ENCODE measurements at places on chromosomes 5 and 9.

DNA sequence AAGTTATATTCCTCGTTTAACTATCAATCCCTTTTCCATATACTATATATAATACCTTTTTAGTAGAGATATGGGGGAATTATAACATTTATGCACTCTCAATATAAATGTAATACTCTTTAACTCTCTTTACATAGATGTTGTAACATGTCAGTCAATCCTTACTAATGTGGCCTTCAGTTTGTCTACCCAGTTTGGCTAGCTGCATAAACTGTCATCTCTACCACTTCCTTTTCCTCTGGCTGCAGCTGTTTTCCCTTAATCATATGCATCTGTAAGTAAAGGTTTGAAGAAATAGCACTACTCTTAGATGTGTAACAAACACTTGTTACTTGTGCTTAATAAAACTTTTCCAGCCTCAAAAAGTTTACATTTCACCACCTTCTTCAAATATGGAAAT lies 13.4 kb downstream of the ABHD17B start:
- no peak for DNase-seq

DNA sequence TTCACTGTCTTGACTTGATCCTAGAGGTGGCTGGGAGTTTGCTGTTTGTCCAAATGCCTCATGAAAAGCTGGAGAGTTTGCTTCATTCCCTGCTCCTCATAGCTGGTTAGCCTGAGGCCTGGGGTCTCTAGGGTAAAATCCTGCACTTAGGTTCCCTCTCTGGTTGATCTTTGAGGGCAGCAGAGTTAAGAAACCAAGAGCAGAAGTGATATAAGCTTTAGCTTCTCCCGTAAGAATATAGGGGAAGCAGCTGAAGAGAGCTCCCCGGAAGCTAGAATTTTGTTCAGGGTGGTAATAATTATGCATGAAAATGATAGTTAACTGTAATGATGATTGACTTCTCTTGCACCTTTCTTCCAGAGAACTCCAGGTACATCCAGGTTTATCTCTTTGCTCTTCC lies 1.4 kb downstream of the FAM53C start:
- no peak for DNase-seq

DNA sequence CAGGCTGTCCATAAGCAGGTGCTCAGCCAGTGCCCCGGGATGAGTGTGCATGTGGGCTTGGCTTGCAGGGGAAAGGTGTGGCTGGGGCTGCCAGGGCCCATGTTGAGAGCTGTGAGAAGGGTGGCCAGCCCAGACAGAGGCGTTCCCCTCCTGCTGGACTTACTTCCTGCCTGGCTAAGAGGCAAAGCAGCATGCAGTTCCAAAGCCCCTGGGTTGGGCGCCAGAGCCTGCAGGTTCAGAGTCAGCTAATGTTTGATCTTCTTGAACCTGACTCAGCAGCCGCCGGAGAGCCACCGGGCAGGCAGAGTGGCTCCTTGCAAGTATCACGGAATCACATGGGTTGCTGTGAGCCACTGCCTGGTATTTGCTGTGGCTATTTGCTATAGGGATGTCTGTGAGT lies 168.4 kb upstream of the MAP1B start:
- DNase-seq = peak; percentile 72

- DNase-seq = no peak
Measured at GRCh38 chr5:126253406-126253805, 169.8 kb upstream of the GRAMD2B start.

- peak; percentile 51 for DNase-seq
Measured at GRCh38 chr9:130301483-130302286, 36.1 kb downstream of the HMCN2 start.

- DNase-seq = no peak
Measured at GRCh38 chr5:99973779-99974178, 561.4 kb upstream of the FAM174A start.

- DNase-seq = no peak
Measured at GRCh38 chr5:16350816-16351215, 114.8 kb downstream of the ZNF622 start.

DNA sequence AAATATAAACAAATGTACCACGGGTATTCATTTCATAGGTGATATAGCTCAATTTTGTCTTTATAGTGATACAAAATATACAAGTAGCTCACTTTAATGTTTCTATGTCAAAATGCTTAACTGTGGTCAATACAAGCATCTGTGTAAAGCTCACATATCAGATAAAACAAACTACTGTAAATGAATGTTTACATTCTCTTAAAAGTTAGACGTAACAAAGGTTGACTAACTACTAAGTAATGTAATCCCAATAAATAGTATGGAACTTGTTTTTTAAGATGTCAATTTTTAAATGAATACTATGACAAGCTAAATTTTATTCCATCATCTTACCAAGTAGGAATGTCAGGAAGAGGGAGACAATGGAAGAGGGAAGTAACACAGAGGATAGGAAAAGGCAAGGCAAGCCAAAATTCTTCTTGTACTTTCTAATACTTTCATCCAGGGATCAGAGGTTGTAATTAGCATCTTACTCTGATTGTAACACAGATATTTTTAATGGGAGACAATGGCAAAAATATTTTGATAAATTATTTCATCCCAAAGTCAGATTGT lies 105.5 kb downstream of the STRBP start:
- no peak for DNase-seq

DNA sequence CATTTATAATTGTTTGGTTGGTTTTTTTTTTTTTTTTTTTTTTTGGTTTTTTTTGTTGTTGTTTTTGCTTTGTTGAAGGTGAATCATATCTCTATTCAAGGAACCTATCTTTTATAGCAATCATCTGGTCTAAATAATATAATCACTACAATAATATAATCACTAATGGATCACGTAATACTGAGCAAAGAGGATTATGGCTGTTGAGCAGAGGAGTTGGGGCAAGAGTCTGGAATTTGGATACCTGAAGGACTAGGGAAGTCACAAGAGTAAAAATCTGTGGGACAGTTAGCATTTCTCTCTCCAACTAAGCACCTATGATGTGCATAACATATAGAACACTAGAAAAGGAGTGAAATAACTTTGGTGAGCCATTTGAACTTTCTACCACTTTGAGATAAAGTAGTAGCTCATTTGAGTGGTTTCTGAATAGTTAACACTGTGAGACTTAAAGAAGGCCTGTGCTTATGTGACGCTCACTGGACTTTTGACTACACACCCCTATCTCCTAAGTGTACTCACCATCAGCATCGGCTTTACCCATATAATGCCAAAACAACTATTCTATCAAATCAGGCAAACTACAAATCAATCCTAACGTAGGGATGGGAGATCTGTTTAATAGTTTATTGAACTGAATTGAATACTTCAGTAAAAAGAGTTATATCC lies 564.9 kb upstream of the TUSC1 start:
- no peak for DNase-seq

Data from transverse colon (tissue), 4 donors.